ENCODE measurements at places on chromosomes 11 and 22. TPM values are rescaled to one million over a fixed set of nuclear protein-coding genes. Genes with fewer than 3 reads are reported as not detected.

DNA sequence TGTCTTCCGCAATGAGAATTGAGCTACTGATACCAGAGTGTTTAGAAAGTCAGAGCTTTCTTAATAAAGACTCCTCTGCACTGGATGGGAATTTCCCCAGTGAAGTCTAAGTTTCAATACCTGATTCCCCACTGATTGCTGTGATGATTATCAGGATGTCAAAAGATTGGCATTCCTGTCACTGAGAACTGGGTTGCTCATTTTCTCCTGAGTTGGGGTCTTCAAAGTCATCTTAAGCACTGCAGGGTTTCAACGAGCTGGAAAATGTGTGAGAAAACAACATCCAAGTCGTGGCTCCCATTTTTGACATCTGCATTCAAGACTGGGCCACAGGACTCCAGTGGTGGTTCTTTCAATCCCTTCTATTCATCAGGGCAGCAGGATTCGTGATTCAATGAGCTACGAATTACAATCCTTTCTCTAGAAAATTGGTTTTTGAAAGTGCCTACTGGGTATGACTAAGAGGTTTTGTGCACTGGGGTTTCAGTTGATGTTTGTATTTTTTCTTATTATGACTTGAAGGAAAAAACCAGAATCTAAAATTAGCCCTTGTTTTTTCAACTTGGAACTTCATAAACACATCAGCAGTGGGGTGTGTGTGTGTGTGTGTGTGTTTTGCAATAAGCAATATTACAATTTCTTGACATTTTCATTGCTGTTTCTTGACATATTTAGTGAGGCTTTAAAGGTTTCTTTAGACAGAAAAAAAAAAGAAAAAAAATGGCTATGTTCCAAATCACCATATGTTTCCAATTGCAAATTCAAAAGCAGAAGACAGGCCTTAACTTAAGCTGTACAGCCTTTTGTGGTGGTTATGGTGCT lies 233.0 kb downstream of the FAM76B start:
- H3K4me3 ChIP-seq = no peak overlapping the region
- no peak overlapping the region for H3K27ac ChIP-seq
- no peaks in the 10 kb centered on the region for H3K4me1 ChIP-seq
- H3K27me3 ChIP-seq = no peaks in the 10 kb centered on the region
- no peak for DNase-seq

DNA sequence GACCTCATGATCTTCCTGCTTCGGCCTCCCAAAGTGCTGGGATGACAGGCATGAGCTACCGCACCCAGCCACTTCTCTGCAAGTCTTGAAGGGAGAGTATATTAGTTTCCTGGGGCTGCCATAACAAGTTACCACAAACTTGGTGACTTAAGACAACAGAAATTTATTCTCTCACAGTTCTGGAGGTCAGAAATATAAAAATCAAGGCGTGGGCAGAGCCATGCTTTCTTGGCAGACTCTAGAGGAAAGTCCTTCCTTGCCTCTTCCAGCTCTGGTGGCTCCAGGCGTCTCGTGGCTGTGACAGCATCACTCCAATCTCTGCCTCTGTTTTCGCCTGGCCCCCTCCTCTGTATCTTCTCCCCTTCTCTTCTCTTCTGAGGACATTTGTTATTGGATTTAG lies 110.2 kb upstream of the NAV2 start:
- no peak overlapping the region for H3K27ac ChIP-seq
- no peak for DNase-seq
- no peaks in the 10 kb centered on the region for H3K27me3 ChIP-seq
- H3K36me3 ChIP-seq = no peaks in the 10 kb centered on the region
- H3K4me1 ChIP-seq = peaks cover 4% of the 10 kb centered on the region

DNA sequence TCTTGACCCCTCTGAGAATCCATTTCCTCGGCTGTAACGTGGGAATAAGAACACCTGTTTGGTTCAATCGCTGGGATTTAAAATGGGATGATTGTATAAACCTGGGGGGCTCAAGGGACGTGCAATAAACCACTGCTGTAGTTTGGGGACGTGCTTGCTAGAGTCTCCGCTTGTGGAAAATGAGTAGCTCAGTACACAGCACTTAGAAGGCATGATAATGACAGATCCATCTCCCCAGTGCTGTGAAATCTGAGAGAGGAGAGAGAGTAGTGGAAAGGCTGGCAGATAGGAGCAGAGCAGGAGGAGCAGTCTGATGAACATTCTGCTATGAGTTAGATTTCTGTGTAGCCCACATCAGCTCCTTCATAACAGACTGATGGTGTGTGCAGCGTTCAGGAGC lies 256.5 kb downstream of the MN1 start:
- no peaks in the 10 kb centered on the region for H3K4me1 ChIP-seq
- H3K4me3 ChIP-seq = no peak overlapping the region
- DNase-seq = no peak
- no peaks in the 10 kb centered on the region for H3K27me3 ChIP-seq

DNA sequence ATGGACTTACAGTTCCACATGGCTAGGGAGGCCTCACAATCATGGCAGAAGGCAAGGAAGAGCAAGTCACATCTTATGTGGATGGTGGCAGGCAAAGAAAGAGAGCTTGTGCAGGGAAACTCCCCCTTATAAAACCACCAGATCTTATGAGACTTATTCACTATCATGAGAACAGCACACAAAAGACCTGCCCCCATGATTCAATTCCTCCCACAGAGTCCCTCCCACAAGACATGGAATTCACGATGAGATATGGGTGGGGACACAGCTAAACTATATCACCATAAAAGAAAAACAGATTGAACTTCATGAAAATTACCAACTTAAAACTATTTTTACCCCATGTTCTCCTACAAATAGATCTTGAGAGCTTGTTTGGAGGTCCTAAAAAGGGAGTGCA lies 19.6 kb downstream of the ENTHD1 start:
- DNase-seq = no peak
- peaks cover 7% of the 10 kb centered on the region for H3K27me3 ChIP-seq
- H3K4me1 ChIP-seq = no peaks in the 10 kb centered on the region

The TPCN2 gene
- total RNA-seq = 18.2 TPM

DNA sequence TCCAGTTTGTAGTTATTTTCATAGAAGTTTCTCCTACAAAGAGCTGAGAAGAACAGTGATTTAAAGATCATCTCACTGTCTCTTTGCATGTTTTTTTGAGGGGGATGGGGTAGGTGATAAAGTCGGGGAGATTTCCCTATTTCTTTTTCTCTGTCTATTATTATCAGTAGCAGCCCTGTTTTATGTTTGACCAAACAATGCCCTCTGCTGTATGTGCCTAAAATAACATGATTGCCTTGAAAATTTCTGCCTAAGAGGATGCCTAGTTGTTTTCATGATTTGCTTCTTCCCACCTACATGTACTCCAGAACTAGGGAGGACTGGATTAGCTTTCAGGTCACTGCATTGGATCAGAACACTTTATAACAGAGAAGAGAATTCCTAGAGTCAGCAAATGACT lies 1330.2 kb downstream of the LRRC4C start:
- no peak for DNase-seq
- H3K4me3 ChIP-seq = no peak overlapping the region
- H3K27ac ChIP-seq = no peak overlapping the region
- H3K4me1 ChIP-seq = no peaks in the 10 kb centered on the region
- H3K27me3 ChIP-seq = no peaks in the 10 kb centered on the region
- H3K36me3 ChIP-seq = no peaks in the 10 kb centered on the region

GRCh38 chr11:109547356-109548027 lies 125.5 kb downstream of the C11orf87 start:
- DNase-seq = peak; percentile 32
- H3K36me3 ChIP-seq = no peaks in the 10 kb centered on the region
- no peaks in the 10 kb centered on the region for H3K27me3 ChIP-seq
- no peak overlapping the region for H3K27ac ChIP-seq
- no peak overlapping the region for H3K4me3 ChIP-seq
- H3K4me1 ChIP-seq = no peaks in the 10 kb centered on the region

- no peak overlapping the region for H3K4me3 ChIP-seq
- no peak overlapping the region for H3K27ac ChIP-seq
- no peak for DNase-seq
- H3K27me3 ChIP-seq = peaks cover 7% of the 10 kb centered on the region
- peaks cover 8% of the 10 kb centered on the region for H3K4me1 ChIP-seq
- no peaks in the 10 kb centered on the region for H3K36me3 ChIP-seq
These were observed 126.0 kb downstream of the CTTN start for GRCh38 chr11:70524096-70524922.

GRCh38 chr11:87421422-87421821 lies 383.7 kb downstream of the TMEM135 start:
- H3K4me1 ChIP-seq = no peaks in the 10 kb centered on the region
- no peak for DNase-seq
- no peak overlapping the region for H3K27ac ChIP-seq
- H3K27me3 ChIP-seq = no peaks in the 10 kb centered on the region
- H3K4me3 ChIP-seq = no peak overlapping the region
- no peaks in the 10 kb centered on the region for H3K36me3 ChIP-seq

GRCh38 chr11:126158054-126158791 lies 53.2 kb downstream of the RPUSD4 start:
- no peaks in the 10 kb centered on the region for H3K27me3 ChIP-seq
- no peak for DNase-seq
- no peaks in the 10 kb centered on the region for H3K4me1 ChIP-seq
- no peak overlapping the region for H3K27ac ChIP-seq
- no peaks in the 10 kb centered on the region for H3K36me3 ChIP-seq

The TRPC6 gene
- total RNA-seq = 13.9 TPM

The ZNF215 gene
- 2.3 TPM for total RNA-seq

- DNase-seq = no peak
- no peak overlapping the region for H3K4me3 ChIP-seq
- no peaks in the 10 kb centered on the region for H3K4me1 ChIP-seq
- H3K36me3 ChIP-seq = no peaks in the 10 kb centered on the region
- H3K27me3 ChIP-seq = no peaks in the 10 kb centered on the region
These were observed 256.5 kb downstream of the CNTN5 start for GRCh38 chr11:99277281-99277680.

The ROBO4 gene
- 58.3 TPM for total RNA-seq

Measured in lower lobe of right lung (tissue), 2 donors.